AG08395 (cell line): ENCODE measurements at places on chromosomes 16 and 17.
A peak's percentile ranks its signal among the peaks of the same experiment; 100 is the strongest.

GRCh38 chr17:1786708-1787107 lies 24.8 kb downstream of the SERPINF1 start:
- no peak for DNase-seq

DNA sequence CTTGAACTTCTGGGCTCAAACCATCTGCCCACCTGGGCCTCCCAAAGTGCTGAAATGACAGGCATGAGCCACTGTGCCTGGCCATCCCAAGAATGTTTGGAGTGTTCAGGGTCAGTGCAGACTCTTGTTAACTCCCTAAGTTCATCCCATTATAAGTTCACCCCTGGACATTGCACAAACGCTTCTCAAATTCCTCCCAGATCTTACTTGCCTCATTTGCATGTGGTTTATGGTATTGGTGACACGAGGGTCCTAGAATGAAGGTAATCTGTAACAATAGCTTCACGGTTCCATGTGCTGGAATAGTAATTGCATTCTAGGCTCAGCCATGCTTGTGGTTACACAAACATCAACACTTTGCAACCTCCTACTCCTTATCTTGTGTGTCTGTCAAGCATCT lies 5.0 kb upstream of the CCDC42 start:
- no peak for DNase-seq

- no peak for DNase-seq
Measured at GRCh38 chr17:48747445-48748363, 19.2 kb upstream of the HOXB13 start.

DNA sequence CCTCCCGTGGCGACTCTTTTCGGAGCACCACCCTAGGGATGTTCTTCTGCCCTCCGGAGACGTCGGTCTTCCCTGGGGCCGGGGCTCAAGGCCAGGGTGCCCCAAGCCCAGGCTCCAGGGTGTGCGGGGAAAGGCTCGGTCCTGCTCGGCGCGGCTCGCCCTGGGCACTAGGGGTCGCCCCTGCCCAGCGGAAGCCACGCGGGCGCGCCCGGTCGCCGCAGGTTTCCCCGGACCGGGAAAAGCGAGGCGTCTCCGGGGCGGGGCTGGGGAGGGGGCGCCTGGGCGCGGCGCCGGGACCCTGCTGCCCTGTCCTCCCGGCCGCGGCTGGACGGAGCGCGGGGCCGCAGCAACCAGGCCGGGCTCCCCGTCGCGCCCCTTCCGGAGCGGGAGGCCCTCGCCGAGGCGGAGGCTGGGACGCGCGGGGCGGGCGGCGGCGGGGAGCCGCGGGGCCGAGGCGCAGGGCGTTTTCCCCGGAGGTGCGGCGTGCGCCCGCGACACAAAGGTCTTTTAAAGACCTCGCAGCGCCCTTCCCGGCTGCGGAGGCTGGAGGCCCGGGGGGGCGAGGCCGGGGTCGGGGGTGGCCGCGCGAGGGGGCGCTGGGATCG lies 76.4 kb downstream of the MRC2 start:
- peak; percentile 72 for DNase-seq

DNA sequence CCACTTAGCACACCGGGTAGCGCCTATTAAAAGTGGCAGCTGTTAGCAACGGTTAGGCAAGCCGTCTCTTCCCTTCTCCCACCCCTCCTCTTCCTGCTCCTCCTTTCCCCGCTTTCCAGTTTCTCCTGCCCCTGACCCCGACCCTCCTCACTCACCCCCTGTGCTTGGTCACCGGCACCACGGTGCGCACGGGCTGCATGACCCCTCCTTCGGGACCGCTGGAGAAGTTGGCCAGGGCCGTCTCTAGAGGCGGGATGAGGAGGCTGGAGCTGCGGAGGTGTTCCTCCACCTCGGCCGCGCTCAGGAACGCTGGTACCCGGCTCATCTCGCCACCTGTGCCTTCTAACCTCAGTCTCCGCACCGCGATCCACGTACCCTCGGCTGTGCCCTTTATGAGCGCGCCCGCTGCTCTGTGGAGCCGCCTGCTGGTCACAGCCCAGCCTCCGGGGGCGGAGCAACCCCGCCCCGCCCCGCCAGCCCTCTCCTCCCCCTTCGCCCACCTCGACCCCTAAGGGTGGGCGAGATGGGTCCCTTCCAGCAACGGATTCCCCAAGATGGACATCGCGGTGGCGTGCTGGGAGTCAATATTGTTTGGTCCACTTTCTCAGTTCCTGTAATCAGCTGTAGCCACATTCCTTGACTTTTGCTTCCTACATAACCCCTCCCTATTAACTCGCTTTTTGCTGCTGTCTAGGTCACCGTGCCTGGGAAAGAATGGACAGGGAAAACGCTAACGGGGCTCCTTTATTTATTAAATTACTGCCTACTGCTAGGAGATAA lies at the start of gene CRYM:
CRYM (minus strand) TSS at position 364 of the 780 bp plus-strand sequence; CDS start at position 325, 39 bp downstream.
- peak; percentile 70 for DNase-seq

DNA sequence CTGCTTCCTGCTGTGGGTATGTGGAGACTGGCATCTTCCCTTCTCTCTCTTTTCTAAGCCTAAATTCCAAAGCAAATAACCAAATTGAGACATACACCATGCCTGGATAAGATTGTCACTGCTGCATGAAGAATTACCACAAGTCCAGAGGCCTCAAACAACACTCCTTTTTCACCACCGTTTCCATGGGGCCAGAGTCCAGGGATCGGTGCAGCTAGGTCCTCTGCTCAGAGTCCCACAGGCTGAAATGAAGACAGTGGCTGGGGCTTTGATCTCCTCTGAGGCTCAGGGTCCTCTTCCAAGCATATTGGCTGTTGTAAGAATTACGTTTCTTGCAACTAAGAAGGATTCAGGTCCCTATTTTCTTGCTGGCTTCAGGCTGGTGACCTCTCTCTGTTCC lies 130.4 kb downstream of the SLC39A11 start:
- no peak for DNase-seq

GRCh38 chr17:50096092-50096491 lies 941 bp downstream of the PDK2 start:
- DNase-seq = no peak
